A549 treated with dexamethasone at 1 μM for 4 hours (cell line): ENCODE measurements at places on chromosomes 16 and 17. TPM values are rescaled to one million over a fixed set of nuclear protein-coding genes. Genes with fewer than 3 reads are reported as not detected.

Gene HGS
- total RNA-seq = 136 to 196 TPM (median 182 TPM) in 5 replicates

Gene EXOC3L1
- total RNA-seq = 0.05 to 0.21 TPM (median 0.06 TPM) in 5 replicates

Gene SLC6A2
- total RNA-seq = 0.04 to 0.13 TPM (median 0.06 TPM) in 4 of 5 replicates, not detected in the other

Gene PIPOX
- total RNA-seq = 0.07 to 0.29 TPM (median 0.10 TPM) in 5 replicates

Gene TBC1D3I
- 0.06 to 0.27 TPM (median 0.23 TPM) in 4 of 5 replicates, not detected in the other for total RNA-seq

Gene PEMT
- 57.4 to 68.2 TPM (median 61.9 TPM) in 5 replicates for total RNA-seq

Gene ASGR1
- 0.42 to 0.98 TPM (median 0.77 TPM) in 5 replicates for total RNA-seq

Gene ZG16
- not detected in 5 replicates for total RNA-seq

Gene TP53TG3B
- total RNA-seq = 0.29 to 0.61 TPM in 2 of 5 replicates, not detected in the others

Gene RNF157
- total RNA-seq = 9.1 to 12.6 TPM (median 12.4 TPM) in 5 replicates

Gene ERI2
- 10.5 to 14.8 TPM (median 13.1 TPM) in 5 replicates for total RNA-seq

Gene RNF227
- 1.3 to 2.4 TPM (median 1.5 TPM) in 5 replicates for total RNA-seq

Gene ADAMTS18
- total RNA-seq = 0.01 to 0.02 TPM (median 0.02 TPM) in 4 of 5 replicates, not detected in the other
